C1 segment of cervical spinal cord (tissue), 14 donors: ENCODE measurements at places on chromosomes 12 and 14.

GRCh38 chr14:54261283-54261682 is 135.5 kb upstream of the CDKN3 start:
- no peak for DNase-seq

DNA sequence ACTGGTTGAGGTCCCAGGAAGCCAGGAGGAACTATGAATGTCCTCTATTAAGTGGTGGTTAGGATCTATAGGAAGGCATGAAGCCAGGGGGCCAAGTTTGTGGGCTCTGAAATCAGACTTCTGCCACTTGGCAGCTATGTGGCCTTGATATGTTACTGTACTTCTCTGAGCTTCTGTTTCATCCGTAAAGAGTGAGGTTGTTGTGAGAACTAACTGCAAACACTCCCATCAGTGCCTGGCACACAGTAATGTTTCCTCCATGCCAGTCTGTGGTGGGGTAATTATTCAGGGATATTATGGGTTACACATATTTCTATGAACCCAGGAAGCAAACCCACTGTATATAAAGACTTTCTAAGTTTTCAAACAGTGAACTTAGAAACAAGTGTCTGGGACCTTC is 57.4 kb downstream of the PLXNC1 start:
- no peak for DNase-seq

DNA sequence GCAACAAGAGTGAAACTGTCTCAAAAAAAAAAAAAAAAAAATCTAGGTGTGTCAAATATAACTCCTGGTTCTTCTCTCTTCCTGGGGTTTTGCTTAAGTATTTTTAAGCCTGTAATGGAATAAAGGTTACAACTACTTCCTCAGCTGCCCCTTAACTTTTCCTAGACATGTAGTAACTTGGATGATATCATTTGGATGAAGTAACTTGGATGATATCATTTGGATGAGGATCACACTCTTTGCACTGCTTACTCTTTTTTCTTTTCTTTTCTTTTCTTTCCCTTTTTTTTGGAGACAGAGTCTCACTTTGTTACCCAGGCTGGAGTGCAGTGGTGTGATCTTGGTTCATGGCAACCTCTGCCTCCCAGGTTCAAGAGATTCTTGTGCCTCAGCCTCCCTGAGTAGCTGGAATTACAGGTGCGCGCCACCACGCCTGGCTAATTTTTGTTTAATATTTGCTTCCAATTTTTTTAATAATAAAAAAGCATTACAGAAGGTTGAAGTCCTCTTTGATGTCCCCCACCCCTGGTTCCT is 775 bp upstream of the FAM186A start:
- DNase-seq, result no peak

DNA sequence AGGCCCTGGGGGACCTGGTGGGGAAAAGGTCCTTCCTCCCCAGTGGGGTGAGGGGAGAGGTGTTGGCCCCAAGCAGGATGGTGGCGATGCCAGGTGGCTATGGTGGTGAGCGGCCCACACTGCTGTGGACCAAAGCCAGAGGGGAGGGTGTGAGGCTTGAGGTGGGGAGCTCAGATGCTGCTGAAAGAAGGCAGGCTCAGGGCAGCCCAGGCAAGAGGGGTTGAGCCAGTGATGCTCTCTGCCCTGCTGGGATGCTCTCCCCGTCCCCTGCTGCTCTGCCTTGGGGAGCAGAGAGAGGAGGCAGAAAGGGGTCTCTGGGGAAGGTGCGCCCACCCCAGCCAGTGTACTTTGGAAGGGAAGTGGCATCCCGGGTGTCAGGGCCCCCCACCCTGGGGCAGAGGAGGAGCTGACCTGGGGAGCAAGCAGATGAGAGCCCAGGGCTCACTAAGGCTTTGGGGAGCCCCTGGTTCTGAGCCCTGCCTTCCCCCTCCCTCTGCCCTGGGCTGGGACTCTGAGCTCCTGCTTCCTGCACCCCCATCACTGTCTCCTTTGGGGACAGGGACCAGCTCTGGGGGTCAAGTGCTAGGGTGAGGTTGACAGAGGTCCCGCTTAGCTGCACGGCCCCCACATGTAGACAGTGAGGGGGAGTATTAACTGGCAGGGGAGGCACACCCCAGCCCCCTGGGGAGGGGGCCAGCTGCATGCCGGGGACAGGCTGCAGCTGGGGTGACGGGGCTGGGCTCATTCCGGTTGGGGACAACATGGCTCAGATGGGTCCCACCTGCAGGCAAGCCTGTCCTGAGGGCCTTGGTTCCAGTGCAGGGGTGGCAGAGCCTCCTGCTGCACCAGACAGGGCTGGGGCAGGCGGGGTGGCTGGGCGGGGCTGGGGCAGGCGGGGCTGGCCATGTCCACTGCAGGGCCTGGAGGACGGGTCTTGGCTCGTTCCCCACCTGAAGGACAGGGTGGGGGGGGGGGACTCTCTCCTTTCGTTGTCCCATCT is 124.4 kb downstream of the KIF26A start:
- no peak for DNase-seq

DNA sequence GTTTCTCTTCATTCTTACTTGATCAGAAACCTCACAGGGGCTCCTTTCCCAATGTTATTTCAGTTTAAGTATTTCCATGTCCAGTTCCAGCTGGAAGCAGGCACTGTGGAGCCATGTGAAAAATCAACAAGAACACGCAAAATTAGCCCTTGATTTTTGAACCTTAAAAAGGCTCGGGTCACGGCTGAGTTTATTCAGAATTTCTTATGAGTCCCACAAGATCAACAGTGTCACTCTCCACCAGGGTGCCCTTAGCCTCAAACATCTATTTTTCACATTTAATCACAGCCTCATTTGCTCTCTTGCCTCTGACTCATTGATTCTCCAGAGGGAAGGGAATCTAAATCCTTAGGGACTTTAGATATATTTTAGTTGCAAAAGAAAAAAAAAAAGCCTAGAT is 157.7 kb upstream of the AVPR1A start:
- no peak for DNase-seq

GRCh38 chr12:58648176-58648575 is 272.1 kb downstream of the LRIG3 start:
- DNase-seq, result no peak

GRCh38 chr12:3882896-3883564 is 9.8 kb upstream of the PARP11 start:
- no peak for DNase-seq

- no peak for DNase-seq
Measured at GRCh38 chr12:3832738-3833137, 40.5 kb downstream of the PARP11 start.

DNA sequence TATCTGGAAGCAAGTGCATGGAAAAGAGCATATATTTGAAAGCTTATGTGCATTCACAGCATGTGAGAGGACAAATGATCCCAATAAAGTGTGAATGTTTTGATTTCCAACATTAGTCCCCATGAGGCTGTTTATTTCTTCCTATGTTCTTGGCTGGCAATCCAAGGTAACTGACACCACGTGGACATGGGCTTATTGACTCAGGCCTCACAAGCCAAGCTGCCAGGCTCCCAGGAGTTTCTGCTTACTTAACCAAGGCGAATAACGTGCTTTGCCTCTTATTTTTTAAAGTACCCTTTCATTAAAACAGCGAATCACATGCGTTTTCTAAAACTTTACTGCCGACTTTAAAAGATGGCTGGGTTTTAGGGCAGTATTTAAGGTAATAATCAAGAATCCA is 441.7 kb downstream of the FUT8 start:
- no peak for DNase-seq

DNA sequence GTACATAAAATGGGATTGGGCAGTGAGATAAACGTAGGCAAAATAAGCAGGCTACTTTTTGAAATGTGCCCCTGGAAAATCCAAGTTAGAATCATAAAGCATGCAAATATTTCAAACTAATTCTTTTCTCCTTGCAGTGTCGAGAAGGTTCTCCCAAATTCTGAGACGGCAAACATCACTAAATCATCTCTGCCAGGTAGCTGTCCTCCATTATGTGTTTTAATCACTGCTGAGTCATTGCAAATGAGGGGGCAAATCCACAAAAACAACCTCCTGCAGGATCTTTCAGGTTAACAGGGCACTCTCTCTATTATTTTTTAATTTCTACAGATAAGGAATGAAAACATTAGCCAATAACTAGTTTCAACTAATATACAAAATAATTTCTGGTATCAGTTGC is 63.2 kb upstream of the RIC8B start:
- no peak for DNase-seq

- DNase-seq, result peak; percentile 78
Measured at GRCh38 chr12:131104463-131105350, 151.0 kb downstream of the ADGRD1 start.

- no peak for DNase-seq
Measured at GRCh38 chr14:104288272-104288671, 149.9 kb downstream of the KIF26A start.
